ENCODE measurements at places on chromosomes 3 and 15. TPM values are rescaled to one million over a fixed set of nuclear protein-coding genes. Genes with fewer than 3 reads are reported as not detected.
A peak's percentile ranks its signal among the peaks of the same experiment; 100 is the strongest.

DNA sequence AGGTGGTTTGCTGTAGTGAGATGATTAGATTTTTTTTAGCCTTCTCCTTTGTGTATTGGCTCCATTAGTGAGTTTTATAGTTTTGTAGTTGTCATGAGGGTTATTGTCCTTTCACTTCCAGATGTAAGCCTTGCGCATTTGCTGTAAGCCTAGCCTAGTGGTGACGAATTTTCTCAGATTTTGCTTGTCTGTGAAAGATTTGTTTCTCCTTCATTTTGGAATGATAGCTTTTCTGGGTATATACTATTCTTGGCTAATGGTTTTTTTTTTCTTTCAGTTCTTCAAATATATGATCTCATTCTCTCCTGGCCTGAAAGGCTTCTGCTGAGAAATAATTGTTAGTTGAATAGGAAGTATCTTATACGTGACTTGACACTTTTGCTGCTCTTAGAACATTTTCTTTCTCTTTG, 166.5 kb upstream of the THRB start:
- DNase-seq, result no peak

GRCh38 chr15:92600856-92601255, 54.7 kb downstream of the FAM174B start:
- no peak for DNase-seq

DNA sequence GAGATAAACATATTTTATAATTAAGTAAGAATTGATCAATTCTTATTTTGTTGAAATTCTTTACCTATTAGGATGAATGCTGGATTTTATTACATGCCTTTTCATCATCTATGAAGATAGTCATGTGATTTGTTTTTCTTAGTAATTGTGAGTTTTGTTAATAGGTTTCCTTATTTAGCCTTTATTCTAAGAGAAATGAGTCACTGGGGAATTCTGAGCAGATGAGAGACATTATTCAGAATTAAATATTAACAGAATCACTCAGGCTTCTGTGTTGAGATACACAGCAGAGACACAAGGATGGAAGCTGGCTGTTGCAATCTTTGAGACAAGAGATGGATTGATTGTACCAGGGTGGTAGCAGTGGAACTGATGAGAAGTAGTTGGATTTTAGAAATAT, 7.4 kb upstream of the ANO10 start:
- DNase-seq, result peak; percentile 22

DNA sequence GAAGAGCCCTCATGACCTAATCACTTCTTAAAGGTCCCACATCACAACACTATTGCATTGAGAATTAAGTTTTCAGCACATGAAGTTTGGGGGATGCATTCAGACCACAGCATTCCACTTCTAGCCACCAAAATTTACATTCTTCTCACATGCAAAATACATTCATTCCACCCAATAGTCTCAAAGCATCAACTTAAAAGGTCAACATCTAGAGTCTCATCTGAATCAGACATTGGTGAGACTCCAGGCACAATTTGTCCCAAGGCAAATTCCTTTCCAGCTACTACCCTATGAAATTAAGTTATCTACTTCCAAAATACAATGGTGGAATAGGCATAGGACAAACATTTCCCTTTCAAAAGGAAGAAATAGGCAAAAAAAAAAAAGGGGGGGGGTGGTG, 64.9 kb downstream of the PLSCR2 start:
- DNase-seq, result peak; percentile 71

DNA sequence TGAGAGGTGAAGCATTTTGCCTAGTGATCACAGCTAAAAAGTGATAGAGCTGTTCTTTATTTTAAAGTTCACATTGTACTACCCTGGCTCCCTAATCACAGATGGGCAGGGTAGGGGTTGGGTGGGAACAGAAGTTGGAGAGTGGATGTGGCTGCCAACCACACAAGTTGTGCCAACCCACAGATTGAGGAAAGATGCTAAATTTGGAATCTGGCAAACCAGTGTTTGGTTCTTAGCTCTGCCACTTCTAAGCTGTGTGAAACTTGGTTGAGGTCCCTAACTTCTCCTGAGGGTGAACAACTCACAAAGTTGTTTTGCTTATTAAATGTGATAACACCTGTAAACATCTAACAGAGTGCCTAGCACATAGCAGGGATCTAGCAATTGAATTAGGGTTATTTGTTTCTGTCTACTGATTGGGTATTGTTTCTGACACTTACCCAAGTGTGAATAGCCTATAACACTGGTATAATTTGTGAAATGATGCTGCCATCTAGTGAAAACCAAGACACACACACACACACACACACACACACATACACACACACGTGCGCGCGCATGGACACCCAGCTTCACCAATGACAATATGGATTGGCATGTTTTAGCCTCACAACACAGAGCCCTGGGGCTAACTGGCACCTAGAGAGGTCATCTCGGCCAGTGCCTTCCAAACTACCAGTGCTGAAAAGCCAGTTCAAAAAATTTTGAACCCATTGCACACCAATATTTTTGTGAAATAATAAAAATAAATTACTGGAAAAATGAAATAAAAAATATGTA, 25.3 kb downstream of the ADGRG7 start:
- DNase-seq, result peak; percentile 78

- DNase-seq, result no peak
Measured at GRCh38 chr15:59330649-59331048, 42.0 kb downstream of the MYO1E start.

DNA sequence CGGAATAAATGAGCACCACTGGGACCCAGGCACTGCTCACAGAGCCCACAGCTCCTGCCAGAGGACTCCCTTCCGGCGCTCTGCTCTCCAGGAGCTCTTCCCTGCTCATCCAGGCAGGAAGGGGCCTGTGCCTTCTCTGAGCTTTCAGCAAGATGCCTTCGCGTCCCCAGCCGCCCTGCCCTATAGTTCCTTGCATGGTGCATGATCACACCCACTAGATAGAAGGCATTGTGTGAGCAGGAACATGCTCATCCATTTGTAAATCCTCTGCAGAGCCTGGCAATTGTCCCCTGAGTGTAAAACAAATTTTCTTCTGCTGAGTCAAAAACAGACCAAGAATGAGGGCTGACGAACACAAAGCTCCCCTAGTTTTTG, 181.6 kb downstream of the MEGF11 start:
- DNase-seq, result peak; percentile 58

DNA sequence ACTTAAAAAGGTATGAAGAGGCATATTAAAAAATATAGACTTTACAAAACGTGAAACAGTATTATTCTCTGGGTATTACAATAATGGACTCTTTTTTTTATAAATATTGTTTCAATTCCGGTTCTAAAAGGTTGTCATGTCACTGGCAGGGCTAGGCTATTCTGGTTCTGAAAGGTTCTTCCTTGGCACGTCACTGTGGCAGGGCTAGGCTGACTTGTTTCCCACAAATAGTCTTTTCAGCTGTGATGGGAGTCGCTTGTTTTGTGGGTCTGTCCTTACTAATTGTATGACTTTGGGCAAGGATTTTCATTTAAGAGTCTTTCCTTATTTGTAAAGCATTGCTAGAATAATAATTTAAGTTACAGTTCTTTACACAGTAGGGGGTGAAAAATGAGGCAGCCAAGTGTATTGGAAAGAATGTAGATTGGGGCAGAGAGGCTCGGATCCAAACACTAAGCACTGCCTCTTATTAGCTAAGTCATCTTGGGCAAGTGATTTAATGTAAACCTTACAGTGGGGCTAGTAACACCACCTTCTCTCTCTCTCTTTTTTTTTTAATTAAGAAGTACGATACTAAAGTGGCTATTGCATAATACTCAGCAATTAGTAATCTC, 12.4 kb upstream of the MELTF start:
- DNase-seq, result no peak

- DNase-seq, result peak; percentile 2
Measured at GRCh38 chr15:95325763-95326404, 1004.6 kb upstream of the NR2F2 start.

DNA sequence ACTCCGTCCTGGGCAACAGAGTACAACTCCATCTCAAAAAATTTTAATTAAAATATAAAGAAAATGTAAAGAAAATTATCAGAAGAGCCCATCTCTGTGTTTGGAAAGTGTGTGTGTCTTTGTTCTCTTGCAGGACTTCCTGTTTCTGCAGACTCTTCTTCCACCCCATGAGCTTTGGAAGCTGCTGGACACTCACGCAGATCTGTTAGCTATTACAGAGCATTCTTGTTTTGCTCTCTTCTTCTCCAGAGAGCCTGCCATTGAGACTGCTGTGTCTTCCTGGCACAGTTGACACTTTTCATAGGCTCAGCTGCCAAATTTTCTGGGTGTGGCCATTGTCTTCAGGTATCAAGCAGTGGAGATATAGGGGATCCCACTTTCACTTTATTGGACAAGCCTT, 6.0 kb upstream of the CCR8 start:
- DNase-seq, result no peak

GRCh38 chr3:79253704-79254103, 514.1 kb downstream of the ROBO1 start:
- no peak for DNase-seq

DNA sequence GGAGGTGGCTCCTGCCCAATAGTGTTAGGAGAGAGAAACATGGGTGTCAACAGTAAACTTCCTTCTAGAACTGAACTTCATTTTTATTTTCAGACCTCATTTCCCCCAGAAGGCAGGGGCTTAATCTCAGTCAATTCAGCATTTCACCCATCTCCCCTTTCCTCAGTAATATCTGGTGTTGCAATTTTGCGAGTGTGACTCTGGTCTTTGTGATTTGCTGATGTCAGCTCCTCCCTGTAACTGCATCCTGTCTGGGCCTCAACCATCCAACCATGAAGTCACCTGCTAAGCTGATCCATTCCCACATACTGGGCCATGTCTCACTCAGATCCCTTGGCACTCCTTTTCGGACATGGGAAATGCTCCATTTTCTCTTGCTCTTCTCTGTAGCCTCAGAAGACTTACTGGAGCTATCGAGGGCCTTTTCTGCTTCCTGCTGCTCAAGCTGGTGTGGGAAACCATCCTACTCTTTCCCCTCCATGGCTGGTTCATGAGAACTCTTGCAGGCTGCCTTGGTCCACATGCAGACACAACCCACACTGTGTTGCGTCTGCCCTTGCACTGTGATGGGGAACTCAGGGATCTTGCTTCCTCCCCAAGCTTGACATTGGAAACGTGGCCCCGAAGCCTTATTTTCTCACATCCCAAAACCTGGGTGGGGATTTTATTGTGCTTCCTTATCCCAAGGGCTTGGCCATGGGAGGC, 24.6 kb downstream of the CCR4 start:
- no peak for DNase-seq

GRCh38 chr15:101296418-101297405, 1.7 kb upstream of the SNRPA1 start:
- DNase-seq, result no peak

DNA sequence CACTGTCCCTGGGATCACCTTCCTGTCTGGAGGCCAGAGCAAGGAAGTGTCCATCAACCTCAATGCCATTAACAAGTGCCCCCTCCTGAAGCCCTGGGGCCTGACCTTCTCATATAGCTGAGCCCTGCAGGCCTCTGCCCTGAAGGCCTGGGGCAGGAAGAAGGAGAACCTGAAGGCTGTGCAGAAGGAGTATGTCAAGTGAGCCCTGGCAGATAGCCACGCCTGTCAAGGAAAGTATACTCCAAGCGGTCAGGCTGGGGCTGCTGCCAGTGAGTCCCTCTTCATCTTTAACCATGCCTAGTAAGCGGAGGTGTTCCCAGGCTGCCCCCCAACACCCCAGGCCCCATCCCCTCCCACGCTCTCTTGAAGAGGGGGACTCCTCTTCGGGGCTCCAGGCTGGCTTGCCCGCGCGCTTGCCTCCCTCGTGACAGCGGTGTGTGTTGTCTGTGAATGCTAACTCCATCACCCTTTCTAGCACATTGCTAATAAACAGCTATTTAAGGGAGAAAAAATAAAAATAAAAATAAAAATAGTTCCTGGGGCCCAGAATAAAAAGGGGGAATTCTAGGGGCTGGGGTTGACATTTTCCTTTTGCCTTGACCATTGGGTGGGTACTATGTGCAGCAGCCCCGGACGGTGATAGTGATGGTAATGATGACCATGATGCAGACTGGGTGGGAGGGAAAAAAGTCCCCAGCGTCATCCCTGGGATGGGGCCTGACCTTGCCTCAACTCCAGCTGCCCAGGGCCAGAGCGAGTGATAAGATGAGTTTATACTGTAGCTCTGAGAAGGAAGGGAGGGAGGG, 3.3 kb upstream of the ALAS1 start:
- DNase-seq, result no peak

DNA sequence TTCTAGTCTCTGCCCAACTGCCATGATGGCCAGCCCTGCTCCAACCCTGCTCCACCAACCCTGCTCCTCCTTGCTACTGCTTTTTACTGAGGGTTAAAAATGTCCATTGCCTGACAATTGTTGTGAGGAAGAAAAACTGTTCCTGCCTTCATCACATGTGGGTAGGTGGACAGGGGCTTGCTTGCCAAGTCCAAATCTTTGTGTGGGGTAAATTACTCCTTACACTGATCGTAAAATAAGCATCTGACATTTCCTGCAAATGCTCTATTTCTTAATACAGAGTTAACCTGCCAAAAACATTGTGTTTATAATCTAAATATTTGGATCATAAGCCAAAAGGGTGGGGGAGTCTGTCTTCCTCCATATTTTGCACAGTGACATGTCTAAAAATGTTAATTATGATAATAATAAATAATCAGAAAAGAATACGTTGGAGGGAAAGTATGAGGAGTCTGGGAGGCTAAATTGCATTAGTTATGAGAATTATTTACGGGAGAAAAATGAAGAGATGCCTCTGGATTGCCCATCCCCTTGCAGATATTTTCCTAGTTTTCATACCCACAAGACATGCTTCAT, 242.5 kb upstream of the TBL1XR1 start:
- DNase-seq, result peak; percentile 36

GRCh38 chr3:53490459-53490968, 3.9 kb upstream of the CACNA1D start:
- no peak for DNase-seq

Gene LAMB2
- 229 TPM for total RNA-seq

Gene LRRIQ4
- not detected for total RNA-seq

Gene NUSAP1
- total RNA-seq, result 212 TPM

Gene DBR1
- total RNA-seq, result 24.3 TPM

Gene CFAP100
- total RNA-seq, result not detected

Gene SLC28A2
- not detected for total RNA-seq

Gene CCDC13
- total RNA-seq, result not detected

Gene LTF
- total RNA-seq, result 0.52 TPM

Gene MASP1
- total RNA-seq, result 1.2 TPM

Gene ENTPD3
- not detected for total RNA-seq
